Glutamatergic neuron (in vitro differentiated cells): ENCODE measurements at places on chromosomes 6 and 20.

DNA sequence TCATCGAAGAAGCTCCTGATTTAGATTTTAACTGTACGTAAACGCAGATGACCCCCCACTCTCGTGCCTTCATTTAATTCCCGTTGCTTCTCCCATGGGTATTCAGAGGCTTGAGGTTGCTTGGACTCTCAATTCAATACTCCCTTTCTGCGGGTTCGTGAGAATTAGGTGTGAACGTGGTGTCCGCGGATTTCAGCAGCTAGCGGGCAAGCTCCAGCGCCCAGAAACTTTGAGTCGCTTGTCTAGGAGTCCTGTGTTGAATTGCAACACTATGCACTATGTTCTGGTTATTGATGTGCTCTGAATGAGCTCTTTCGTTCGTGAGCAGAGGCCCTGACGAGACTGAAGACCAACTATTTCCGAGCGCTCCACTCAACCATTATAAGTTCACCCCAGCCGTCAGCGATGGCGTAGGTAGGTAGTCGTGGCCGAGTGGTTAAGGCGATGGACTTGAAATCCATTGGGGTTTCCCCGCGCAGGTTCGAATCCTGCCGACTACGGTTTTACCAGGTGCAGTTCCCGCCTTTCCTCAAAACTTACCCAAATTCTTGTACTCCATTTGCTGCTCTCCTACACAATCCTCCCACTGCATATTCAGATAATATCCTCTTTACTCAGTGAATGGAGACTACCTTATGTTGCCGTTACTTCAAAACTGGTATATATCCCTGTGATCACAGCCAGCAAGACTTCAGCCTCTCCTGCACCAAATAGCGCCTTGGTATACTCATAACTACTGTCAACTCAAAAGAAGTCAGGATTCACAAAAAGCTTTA lies 72.6 kb upstream of the ZNF184 start:
- DNase-seq, result no peak

GRCh38 chr6:115899730-115900282 lies 160.9 kb downstream of the FRK start:
- DNase-seq, result no peak

GRCh38 chr6:154474648-154475428 lies 35.6 kb downstream of the CNKSR3 start:
- no peak for DNase-seq

GRCh38 chr6:85677234-85677956 lies 34.7 kb upstream of the SYNCRIP start:
- DNase-seq, result no peak

- DNase-seq, result no peak
These were observed 10.0 kb downstream of the CEBPB start for GRCh38 chr20:50200482-50201104.

DNA sequence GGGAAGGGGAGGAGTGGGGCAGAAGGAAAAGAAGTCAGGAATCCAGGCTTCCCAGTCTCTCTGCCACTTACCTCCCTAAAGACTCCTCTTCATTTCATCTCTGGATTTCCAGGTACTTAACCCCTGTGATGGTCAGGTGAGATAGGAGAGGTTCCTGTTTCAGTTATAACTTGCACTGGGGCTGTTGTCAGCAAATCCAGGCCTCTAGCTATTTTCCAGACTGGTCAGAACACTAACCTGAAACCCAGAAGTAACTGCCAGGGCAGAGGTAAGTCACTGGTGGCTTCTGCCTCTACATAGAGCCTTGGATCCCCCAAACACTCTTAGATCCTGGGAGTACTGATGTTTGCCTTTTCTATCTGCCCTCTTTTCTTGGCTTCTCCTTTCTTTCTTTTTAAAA lies 233.5 kb upstream of the TAB2 start:
- no peak for DNase-seq

DNA sequence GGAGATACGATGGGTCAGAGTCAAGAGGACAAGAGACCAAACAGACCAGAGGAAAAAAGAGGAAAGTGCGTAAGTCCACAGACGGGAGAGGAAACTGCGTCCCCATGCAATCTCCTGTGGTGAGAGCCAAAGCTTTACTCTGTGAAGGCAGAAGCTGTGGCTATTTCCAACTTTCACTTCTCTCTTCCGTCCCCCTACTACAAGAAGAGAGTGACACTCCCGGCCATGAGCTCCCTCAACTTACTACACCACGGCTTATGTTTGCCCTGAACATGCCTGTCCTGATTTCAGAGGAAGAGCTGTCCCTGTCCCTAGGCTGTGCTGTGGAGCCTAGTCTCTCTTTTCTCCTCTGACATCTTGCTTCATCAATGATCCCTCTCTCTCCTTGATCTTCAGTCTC lies 11.5 kb upstream of the SSR1 start:
- no peak for DNase-seq

- no peak for DNase-seq
These were observed 608.7 kb downstream of the EYS start for GRCh38 chr6:65098349-65098748.

- DNase-seq, result no peak
These were observed 1.7 kb upstream of the POU5F1 start for GRCh38 chr6:31171931-31172905.

- no peak for DNase-seq
These were observed 212.0 kb upstream of the JARID2 start for GRCh38 chr6:15033850-15034203.
